HT-29 (cell line): ENCODE measurements at places on chromosomes 12 and 14.

- no peak for DNase-seq
These were observed 96.2 kb downstream of the FIGNL2 start for GRCh38 chr12:51752234-51752889.

DNA sequence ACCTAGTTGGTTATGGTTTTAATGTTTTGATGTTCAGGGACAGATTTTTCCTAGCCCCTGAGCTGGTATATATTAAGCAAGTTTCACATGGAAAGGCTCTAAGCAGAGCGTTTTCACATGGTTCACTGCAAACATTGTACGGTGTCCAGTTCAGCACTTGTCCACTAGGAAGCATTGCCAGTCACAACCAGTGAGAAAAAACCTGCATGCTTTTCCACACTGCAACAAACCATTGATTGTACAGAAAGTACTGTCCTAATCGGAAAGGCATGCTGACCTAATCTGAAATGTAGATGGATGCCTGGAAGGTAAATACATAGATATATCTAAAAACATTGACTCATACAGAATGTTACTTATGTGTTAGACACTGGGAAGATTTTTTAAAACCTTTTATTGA, 25.0 kb upstream of the NPAS3 start:
- no peak for DNase-seq

DNA sequence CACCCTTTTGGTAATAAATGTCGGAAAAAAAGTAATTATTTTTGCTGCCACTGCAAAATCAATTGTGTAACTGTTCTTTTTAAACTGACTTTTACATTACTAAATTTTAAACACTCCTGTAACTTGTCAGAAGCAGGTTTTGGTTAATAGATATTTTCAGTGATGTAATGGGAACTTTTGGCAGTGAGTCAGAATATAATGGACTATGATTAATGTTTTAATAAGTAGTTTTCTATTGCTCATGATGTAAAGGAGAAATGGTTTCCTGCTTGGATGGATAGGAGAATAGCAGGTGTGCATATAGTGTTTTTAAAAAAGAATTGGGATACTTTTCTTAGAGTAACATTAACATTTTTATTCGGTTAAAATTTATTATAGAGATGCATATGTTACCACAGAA, 58.8 kb downstream of the TRMT5 start:
- DNase-seq = no peak

DNA sequence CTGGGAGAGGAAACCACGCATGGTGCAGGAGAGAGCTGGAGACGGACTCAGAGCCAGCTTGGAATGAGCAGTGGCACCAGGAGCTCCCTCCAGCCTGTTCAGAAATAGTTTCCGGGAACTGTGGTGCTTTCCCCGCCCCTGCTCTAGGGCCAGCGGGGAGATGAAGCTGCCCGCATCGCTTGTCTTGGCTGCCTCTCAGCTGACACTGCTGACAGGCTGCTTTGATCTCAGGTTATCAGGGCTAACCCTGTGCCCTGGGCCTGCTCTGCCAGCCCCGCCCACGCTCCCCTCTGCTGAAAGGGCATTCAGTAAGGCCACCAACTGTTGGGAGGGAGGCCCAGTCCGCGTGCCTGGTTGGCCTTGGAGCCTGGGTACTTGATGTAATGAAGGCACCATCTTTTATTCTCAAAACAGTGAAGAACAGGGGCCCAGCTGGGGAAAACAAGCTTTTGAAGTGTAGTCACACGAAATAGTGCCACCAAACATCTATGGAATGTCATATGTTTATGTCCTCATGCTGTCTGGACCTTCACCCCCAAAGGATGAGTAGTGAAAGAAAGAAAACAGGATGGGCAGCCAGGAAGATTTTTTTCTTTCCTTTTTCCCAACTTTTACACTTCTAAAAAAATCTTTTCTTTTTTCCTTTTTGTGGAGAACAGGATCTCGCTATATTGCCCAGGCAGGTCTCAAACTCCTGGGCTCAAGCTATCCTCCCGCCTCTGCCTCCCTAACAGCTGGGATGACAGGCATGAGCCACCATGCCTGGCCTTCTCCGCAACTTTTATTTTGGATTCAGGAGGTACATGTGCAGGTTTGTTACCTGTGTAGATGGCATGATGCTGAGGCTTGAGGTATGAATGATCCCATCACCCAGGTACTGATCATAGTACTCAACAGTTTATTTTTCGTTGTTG, 115.9 kb upstream of the TBX3 start:
- DNase-seq = peak; percentile 46

DNA sequence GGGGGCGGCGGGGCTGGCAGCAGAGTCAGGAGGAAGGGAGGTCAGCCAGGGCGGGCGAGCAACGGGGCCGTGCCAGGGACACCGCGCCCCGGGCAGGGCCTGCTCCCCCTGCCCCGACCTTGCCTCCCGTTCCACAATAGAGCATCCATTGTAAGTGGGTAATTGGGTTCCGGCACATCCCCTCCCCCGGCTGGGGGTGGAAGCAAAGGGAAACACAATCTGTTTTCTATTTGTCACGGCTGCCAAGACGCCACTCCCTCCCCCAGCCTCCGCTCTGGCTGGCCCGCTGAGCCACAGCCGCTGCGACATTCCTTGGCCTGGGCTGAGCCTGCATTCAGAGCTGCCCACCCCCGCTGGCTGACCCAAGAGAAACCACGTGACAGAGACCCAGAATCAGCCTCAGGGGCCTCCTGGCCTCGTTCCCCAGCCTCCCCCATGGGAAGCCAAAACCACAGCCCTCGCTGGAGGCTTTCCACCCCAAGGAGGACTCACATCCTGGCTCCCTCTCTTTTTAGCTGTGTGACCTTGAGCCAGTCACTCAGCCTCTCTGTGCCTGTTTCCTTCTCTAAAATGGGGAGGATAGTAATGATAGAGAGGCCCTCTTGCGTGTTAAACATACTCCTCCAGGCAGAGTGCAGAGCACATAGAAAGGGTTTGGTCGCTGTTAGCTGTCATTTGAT, 117.6 kb downstream of the SCARB1 start:
- peak; percentile 96 for DNase-seq

DNA sequence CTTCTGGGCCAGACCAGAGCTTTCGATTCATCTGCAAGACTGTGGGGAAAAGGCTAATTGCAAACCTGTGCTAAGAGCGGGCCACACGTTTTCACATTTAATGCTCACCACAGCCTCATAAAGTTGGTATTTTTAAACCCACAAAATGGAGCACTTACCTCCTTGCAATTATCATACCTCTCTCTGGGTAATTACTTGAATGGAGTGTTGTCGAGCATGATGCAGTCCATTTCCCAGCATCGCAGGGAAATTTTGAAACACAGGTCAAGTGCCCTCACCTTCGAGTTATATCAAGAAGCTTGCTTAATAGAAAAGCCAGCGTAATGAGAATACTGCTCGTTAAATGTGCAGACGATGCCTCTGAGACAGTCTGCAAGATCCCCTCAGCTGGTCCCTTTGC, 8.8 kb upstream of the IFI27L2 start:
- DNase-seq = no peak

DNA sequence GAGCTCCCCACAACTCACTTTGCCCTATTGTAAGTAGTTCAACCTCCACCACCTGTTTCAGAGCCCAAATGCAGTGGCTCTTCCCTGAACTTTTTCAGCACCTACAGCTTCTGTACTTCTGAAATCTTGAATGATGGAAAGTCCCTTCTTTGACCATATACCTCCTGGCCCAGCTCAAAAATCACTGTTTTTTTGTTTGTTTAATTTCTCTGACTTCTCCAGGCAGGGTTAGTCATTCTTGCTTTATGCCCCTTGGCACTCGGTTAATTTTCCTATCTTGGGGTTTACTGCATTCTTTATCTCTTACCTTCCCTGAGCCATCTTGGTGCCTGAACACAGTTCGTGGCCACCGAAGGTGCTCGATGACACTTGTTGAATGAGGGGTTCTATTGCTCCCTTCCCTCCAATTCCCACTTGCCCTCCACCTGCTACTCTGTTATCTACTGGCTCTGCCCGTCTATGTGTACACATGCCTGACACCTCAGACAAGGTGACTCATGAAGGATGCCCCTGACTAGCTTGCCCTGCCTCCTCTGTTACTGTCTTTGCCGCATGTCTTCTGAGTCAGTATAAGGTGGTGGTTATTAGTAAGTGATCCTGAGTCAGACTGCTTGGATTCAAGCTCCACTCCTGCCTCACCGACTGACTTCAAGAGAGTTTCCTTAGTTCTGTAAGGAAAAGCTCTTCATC, 4.4 kb downstream of the AMHR2 start:
- peak; percentile 67 for DNase-seq

DNA sequence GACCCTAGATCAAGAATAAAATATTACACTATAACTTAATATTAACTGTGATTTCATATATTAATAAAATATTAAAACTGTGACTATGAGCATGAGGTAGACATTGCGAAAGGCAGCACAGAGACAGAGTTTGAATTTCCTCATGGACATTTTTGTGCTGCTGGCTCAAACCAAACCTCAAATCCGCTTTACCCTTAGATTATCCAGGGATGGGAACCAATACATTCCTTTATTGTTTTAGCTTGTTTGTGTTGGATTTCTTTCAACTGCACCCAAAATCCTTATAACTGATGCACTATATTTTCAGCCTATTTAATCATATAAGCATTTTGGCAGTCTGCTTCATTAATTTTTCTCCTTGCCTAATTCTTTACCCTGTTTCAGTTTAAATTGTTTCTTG, 436.7 kb downstream of the ATP23 start:
- DNase-seq = no peak

DNA sequence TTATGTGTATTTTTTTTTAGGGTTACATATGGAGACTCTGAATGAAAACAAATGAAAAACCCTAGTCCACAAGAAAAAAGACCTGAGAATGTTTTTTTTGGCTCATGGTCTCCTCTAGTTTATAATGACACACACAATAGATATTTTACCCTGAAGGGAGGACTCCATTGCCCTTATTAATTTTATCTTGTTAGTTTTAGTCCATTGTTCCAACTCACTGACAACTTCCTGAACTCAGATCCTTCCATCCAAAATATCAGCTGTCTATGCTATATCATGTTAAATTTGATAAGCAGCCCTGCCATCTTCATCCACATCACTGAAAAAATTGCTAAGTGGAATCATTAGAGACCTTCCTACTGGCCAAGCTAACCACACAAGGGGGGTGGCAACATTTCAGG, 232.1 kb downstream of the MON2 start:
- no peak for DNase-seq

DNA sequence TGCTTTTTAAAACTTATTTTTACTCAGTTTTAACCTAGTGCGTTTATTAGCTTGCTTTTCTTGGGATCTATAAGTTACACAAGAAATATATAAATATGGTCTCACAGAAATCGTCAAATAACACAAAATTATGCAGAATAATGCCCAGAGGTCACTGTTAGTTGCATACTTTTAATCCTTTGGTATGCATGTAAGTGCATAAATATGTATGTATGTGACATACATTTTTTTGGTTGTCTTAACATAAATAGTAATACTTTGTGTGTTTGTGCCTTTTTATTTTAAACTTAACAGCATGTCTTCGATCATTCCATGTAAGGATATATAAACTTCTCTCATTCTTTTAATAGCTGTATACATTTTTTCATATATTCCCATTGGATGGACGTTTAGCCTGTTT, 459.6 kb downstream of the PCNX1 start:
- DNase-seq = no peak

DNA sequence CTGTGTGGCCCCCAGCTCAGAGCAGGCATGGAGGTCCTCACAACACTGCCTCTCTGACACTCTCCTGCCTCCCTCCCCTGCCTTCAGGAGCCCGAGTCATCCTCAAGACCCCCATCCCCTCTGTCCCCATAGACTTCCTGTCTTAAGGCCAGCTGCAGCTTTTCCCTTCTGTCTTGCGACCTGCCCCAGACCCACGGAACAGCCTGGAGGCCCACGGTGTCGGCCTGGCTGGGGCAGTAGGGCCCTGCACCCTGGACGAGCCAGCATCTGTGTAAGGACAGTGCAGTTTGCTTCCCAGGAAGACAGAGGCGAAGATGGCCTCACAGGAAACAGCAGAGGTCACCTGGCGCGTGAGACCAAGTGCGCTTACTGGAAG, 9.7 kb downstream of the TEDC1 start:
- DNase-seq = no peak

GRCh38 chr12:130011611-130012385, 108.0 kb upstream of the TMEM132D start:
- no peak for DNase-seq

- peak; percentile 67 for DNase-seq
These were observed 79.9 kb downstream of the PHLDA1 start for GRCh38 chr12:75951399-75952278.

- no peak for DNase-seq
These were observed 305.6 kb downstream of the GALC start for GRCh38 chr14:87687420-87687819.

DNA sequence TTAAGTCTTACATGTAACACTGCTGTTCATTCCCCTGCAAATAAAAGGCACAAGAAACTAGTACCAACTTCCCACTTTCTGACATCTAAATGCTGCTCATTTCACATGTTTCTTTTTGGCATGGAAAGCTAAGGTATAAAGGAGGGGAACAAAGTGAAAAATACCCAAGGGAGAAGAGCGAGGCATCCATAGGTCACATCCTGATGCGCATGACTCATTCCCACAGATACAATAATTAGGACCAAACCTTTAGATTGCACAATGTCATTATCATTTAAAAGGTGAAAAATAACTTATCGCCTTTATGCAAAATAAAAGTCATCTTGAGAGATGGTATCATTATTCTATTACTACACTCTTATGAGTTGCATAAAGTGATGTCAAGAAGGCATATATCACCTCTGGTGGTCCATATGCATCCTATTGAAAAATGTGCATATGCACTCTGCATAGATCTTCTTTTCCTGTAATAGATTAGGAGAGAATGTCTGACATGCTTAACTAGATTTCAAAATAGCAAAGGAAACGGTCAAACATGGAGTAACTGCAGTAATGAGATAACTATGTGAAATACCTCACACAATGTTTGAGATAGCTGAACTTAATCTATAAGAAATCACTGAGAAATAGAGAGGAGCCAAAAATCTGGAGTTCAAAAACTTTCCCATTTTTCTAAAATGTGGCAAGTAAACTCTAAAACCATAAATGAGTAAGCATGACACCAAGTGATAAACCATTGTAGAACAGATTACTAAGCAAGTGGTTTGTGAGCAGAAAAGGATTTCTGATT, 382.5 kb upstream of the TMTC1 start:
- DNase-seq = no peak

GRCh38 chr14:60573943-60574495, 65.1 kb downstream of the SIX6 start:
- DNase-seq = no peak

GRCh38 chr12:74129702-74130101, 407.9 kb upstream of the ATXN7L3B start:
- no peak for DNase-seq

GRCh38 chr14:74299061-74299545, 3.6 kb downstream of the ABCD4 start:
- peak; percentile 34 for DNase-seq

DNA sequence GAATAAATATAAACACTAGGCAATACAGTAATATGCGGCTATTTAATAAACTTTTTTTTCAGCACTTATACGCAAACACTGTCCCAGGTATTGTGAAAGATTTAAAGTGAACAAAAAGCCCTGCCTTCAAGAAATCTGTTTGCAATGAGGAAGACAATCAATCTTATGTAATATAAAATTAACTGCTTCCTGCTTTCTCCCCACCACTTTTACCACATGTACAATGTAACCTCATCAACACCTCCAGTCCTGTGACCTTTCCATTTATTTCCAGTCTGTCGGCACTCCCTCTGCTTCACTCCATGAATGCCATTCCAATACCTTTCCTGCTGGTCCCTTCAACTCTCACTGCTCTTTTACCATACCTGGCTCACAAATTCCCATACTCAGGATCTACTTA, 10.5 kb downstream of the SNX6 start:
- DNase-seq = no peak

- DNase-seq = no peak
These were observed 40.0 kb upstream of the ST8SIA1 start for GRCh38 chr12:22374508-22374907.

GRCh38 chr14:69066396-69067171, 86.3 kb downstream of the DCAF5 start:
- DNase-seq = no peak
